ENCODE measurements at places on chromosomes 6 and 20.

GRCh38 chr20:58883241-58883691 is 30.8 kb downstream of the GNAS start:
- DNase-seq, result no peak

DNA sequence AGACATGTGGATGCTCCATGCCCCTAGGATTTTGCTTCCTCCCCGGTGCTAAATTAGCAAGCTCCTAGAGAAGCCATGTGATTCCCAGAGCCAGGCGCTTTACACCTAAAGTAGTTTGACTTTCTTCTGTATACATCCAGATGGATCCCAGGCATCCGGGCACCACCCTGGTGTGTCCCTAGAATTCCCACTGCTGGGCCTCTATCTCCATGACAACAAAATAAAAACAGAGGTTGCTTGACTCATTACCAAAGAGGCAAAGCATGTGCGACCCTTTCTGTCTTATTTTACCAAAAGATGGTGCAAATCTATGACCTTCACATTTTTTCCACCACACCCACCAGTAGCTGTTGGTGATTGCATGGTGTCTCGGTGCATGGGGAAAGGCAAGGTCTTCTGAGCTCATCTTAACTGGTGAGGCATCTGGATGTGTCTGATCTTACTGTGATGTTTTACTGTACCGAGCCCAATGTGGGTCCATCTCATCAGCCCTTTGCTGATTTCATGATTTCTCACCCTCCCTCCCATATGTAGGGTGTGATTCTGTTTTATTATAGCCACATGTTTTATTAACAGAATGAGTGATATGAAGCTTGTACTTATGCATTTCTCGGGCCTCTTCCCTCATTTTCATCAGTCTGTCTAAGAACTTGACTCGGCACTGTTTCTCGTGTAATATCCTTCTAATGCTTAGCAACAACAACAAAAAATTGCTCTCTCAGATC is 27.4 kb upstream of the VAPB start:
- DNase-seq, result no peak

GRCh38 chr6:130063806-130064205 is 45.4 kb downstream of the L3MBTL3 start:
- DNase-seq, result no peak

- no peak for DNase-seq
These were observed 169.2 kb downstream of the ZFAND3 start for GRCh38 chr6:37988696-37989095.

GRCh38 chr6:144845186-144845585 is 560.1 kb downstream of the UTRN start:
- no peak for DNase-seq

GRCh38 chr6:74044417-74045096 is 348.6 kb downstream of the CD109 start:
- no peak for DNase-seq
